ENCODE measurements at places on chromosomes 3 and 15.

- DNase-seq = no peak
Measured at GRCh38 chr3:119628390-119628789, 30.7 kb downstream of the PLA1A start.

DNA sequence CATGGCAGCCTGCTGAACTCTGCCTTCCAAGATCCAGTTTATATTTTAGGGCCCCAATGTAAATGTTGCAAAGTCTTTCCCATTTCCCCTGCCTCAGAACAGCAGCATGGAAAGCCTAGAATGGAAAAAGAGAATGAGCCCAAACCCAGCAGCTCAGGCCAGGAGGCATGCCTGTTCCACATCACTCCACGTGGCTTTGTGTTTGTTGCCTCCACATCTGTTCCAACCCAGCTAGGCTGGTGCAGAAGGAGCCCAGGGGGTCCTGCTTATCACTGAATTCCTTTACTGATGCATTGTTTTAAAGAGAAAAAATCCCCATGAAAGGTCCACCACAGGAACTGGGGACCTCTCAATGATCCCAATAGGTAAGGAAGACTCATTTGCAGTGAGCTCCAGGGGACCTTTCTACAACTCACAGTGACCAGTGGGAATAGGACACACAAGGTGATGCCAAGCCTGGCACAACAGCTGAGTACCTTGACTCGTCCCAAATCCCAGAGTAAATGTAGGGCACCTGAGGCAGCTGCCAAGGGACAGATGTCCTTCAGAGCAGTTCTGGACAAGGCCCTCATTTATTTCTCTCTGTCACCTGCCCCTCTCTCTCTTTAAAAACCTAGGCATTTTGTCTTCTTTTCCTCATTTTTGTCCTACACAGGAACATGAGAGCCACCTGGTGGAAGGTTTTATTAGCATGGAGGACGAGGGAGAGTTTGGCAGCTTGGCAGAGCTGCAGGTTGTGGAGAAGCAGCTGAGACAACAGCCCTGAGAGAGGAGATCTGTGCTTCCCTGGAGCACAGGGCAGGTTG lies 41.7 kb upstream of the ADAMTS17 start:
- no peak for DNase-seq

- DNase-seq = peak; percentile 48
Measured at GRCh38 chr3:143847787-143848631, at the start of gene SLC9A9. SLC9A9 (minus strand) TSS chr3:143848468; CDS start chr3:143848322, 146 bp downstream.

- DNase-seq = no peak
Measured at GRCh38 chr15:29342201-29342600, 72.6 kb upstream of the NSMCE3 start.

DNA sequence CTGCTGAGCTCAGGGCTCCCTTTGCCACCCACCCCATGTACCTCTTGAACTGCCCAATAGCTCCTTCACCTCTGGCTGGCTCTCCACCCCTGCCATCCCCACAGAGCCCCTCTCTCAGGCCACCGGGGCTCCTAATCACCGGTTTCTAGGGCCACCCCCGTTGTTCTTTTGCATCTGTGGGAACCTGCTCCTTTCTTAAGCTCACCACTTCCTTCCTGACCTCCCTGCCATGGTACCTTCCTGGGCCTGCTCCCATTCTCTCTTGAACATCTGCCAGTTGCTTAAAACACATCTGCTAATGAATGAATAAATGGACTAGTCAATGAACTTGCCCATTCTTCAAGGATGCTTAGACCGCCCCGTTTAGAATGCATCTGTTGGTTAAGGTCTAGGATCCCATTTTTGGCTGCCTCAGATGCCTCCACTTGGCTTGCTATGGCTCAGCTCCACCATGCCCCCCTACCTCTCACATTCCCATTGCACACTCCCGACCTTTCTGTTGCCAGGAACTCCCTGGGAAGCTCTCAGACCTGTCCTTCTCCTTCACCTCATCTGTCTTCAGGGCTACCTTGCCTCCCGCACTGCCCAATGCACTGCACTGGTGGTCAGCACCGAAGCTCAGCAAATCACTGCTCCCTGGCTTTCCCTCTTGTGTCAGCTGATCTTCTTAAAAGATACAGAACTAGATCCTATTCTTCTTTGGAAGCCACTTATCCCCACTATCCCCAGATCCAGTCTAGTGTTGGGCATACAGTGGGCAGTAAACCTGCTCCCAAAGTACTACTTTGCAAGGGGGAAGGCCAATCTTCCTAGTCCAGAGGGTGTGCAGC lies 9.1 kb downstream of the AMOTL2 start:
- no peak for DNase-seq

DNA sequence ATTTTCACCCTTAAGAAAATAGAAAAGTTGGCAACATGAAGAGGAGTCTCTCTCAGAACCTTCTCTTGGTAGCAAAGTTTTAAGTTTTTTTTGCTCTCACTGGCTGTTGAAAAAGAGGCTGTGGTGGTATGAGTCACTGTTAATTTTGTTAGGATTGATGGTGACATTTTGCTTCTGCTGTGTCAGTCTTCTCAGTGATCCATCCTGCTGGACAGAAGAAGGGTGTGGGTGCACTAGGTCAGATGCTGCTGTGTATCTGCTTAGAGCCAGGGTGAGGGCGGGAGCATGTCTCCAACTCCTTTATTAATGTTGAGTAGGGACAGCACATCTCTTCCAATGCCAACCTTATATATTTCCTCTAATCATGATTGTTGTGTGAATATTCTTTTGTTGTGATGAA lies 369.5 kb downstream of the FEZF2 start:
- DNase-seq = no peak

DNA sequence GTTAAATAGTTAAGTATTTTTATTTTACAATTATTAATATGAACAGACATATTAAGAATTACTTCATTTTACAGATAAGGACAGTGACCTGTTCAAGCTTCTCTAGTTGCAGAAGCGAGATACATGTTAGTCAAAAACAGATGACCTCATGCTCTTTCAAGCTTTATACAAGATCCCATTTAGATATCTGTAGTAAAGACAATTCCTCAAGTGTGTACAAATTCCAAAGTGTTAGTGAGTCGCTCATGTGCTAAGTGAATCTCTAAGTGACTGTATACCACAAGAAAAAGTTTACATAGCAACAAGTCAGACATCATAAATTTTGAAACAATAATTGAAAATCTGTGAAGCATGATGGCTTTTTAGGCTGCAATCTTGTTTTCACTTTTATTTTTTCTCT lies 293.8 kb downstream of the ROBO1 start:
- DNase-seq = no peak

DNA sequence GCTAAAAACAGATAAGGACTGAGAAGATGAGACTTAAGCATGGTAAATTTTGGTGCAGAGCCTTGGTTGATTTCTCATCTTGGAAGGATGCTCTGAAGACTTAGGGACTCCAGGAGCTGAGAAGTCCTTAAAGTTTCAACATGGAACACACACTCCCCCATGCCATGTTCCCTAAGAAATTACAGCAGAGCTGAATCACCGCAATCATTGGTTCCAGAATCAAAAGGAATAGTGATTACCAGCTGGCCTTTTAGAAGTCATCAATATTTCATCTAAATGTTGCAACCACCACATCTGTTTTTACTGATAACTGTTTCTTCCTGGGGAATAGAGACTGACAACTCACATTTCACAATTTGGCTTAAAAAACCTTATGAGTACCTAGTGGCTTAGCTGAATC lies 229.3 kb downstream of the MINAR1 start:
- no peak for DNase-seq

DNA sequence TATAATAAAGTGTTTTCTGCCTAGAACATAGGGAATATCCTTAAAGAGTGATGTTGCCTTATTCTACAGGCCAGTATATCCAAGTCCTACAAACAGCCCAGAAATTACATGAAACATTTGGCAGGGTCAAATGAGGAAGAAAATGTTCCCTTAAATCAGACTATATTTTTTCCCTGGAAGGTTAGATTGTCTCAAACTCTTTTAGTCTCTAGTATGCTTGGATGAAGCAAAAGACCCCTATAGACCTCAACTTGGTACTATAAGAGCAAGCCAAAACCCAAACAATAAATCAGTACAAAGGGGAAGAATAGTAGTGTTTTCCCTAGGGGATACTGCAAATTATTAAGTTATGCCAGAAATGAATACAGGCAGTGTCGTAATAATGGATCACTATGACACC lies 310.2 kb downstream of the SLC9A9 start:
- DNase-seq = no peak
